NCI-H345 (cell line): ENCODE measurements at places on chromosomes 1 and 21.
A peak's percentile ranks its signal among the peaks of the same experiment; 100 is the strongest.

- no peak for DNase-seq
Observed at GRCh38 chr1:59104191-59104760, 192.6 kb upstream of the FGGY start.

DNA sequence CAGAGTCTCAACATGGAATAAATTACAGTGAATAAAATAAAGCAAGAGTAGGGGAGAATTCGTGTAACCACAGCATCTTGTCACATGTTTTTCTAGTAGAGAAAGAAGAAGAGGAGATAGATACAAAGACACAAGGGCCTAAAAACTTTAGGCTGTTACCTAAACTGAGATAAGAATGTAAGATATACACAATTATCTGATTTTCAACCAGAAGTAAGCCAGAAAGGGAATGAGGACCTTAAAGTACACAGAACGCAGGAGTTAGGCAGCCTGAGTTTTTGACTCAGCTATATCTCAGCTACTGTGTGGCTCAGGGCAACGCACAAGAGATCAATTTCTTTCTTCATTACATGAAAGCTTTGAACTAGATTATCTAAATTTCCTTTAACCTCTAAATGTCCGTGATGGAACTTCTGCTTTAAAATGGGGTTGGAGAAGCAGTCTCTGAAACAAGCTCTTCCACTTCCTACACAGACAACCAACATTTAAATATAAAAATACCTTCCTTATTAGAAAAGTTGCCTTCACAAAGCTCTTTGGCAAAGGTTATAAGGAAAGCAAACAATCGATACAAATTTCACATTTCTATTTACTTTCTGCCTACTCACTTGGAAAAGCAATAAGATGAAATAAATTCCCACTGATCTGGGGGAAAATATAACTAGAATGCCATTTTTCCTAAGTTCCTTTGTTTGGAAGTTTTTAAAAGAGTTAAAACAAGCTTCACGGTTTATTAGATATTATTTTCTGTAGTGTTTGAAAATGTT is 5.2 kb upstream of the RGS13 start:
- no peak for DNase-seq

GRCh38 chr1:200029035-200029821 is 1.7 kb downstream of the NR5A2 start:
- DNase-seq = peak; percentile 81

GRCh38 chr1:112673592-112674439 is 643 bp upstream of the MOV10 start:
- no peak for DNase-seq

DNA sequence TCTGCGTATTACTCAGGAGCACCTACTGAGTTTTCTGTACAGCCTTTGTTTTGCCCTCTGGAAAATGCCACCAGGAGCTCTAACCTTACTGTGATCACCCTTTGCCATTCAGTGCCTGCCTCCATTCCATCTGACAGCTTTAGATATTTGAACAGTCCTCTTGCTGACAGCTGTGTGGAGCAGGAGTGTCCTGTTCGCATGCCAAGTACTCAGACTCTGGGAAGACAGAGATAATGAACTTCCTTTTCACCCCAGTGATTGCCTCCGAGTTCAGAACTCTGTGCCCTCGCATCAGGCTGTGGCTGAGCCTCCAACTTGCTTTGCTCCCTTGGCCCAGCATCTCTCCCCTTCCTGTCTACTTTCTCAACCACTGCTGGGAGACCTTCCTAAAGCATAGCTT is 74.0 kb downstream of the CACNA1E start:
- peak; percentile 9 for DNase-seq

DNA sequence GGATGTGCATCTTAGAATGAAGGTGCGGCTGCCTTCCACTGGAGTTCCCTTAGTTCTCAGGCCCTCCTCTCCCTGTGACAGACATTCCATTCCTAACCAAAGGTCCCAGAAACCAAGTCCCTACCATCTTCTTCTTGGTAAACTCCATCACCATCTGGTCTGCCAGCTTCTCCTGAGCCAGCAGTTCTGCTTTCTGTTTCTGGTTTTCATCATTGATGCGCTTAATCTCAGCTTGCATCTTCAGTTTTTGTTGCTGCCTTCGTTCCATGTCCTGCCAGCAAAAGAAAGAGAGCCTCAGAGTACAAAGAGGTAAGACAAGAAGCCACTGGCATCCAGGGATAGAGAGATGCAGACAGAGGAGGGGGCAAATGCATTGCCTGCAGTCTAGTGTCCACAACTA is 18.0 kb upstream of the VSIG8 start:
- no peak for DNase-seq

- DNase-seq = no peak
Observed at GRCh38 chr1:169326261-169326955, 41.2 kb downstream of the NME7 start.

- no peak for DNase-seq
Observed at GRCh38 chr1:101346419-101346818, 109.6 kb downstream of the S1PR1 start.
